Left renal cortex interstitium (tissue), 4 donors: ENCODE measurements at places on chromosomes 16 and 17. TPM values are rescaled to one million over a fixed set of nuclear protein-coding genes. Genes with fewer than 3 reads are reported as not detected.

- DNase-seq, result peak; percentile 36
Observed at GRCh38 chr17:33506889-33507650, 214.0 kb upstream of the ASIC2 start.

DNA sequence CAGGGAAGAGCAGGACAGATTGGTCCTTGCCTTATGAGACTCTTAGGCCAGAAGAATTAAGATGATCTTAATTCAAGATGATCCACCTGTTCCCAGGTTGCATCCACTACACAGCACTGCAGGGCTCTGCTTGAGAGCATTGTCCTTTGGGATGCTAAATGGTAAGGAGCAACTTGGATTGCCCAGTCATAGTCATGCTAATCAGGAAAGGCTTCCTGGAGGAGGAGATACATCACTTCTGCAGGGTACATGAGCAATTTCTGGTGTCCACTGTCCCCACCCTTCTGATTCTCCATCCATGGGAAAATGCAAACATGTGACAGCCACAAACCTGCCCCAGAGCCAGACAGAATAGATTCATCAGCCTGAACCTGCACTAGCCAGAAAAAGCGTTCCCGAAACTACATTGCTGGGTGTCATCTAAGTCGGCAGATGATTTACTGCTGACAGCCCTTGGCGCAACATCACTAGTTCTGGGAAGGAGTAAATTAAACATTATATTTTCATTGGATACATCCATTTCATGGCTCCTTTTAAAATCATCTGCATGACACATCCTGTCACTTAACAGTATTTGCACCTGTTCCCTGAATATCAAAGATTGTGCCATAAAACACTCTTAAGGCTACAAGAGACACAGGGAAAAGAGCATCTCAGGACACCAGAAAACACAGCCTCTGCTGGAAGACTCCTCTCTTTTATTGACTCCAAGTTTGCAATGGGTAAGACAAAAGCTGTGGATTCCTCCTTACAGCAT lies 282.2 kb downstream of the MAF start:
- no peak for DNase-seq

DNA sequence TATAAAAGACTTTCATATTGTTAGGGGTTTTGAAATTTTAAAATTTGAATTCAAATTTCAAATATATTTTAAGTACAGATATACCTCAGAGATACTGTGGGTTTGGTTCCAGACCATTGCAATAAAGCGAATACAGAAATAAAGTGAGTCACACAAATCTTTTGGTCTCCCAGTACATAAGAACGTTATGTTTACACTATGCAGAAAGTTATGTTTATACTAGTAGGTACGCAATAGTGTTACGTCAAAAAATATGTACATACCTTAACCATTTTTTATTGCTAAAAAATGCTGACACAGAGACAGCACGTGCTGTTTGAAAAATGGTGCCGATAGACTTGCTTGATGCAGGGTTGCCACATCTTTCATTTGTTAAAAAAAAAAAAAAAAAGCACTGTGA lies 19.7 kb downstream of the NUP88 start:
- no peak for DNase-seq

- DNase-seq, result no peak
Observed at GRCh38 chr17:78383725-78384471, 5.4 kb downstream of the PGS1 start.

GRCh38 chr16:27304881-27305745 lies 8.7 kb upstream of the IL4R start:
- no peak for DNase-seq

GRCh38 chr16:50538411-50539052 lies 9.7 kb upstream of the NKD1 start:
- DNase-seq, result no peak

DNA sequence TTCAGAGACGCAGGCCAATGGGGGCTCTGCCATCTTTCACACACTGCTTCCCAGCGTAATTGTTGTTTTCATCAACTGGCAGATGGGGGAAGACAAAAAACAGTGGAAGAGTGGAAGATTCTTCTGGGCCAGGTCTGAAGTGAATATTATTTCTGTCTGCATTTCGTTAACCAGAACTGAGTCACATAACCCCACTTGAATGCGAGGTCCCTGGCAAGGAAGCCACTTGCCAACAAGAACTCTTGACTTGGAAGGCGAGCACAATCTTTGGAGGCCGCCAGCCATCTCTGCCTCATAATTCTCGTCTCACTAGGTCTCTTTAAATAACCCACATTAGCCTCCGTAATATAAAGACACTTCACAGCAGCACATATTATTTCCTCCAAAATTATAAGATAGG lies 75.4 kb downstream of the CYB561 start:
- DNase-seq, result no peak

- DNase-seq, result no peak
Observed at GRCh38 chr17:17228521-17229279, 8.3 kb downstream of the FLCN start.

GRCh38 chr17:74842146-74842598 lies 17.5 kb downstream of the GRIN2C start:
- no peak for DNase-seq

DNA sequence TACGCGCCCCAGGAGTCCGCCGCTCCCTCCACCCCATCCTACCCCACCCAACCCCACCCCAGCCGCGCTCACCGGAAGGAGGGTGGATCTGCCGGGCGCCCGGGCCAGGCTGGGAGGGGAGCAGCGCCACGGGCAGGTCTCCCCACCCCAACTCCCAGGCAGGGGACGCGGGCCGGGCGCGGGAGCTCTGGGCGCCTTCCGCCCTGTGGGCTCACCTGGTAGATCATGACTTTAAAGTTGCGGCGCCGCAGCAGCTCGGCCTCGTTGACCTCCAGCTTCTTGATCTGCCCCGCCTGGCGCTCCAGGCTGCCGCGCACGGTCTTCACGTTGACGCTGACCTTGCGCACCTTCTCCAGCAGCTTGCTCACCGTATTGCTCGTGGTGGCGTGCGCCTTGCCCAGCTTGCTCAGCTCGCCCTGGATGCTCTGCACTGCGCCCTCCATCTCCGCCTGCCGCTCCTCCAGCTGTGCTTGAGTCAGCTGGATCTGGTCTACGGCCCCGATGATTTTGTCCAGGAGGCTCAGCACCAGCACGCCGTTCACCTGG lies 571 bp downstream of the CAVIN1 start:
- no peak for DNase-seq

- no peak for DNase-seq
Observed at GRCh38 chr17:81414756-81415516, 19.7 kb downstream of the BAHCC1 start.

DNA sequence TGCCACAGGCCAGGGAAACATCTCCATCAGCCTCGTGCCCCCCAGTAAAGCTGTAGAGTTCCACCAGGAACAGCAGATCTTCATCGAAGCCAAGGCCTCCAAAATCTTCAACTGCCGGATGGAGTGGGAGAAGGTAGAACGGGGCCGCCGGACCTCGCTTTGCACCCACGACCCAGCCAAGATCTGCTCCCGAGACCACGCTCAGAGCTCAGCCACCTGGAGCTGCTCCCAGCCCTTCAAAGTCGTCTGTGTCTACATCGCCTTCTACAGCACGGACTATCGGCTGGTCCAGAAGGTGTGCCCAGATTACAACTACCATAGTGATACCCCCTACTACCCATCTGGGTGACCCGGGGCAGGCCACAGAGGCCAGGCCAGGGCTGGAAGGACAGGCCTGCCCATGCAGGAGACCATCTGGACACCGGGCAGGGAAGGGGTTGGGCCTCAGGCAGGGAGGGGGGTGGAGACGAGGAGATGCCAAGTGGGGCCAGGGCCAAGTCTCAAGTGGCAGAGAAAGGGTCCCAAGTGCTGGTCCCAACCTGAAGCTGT lies 3.4 kb downstream of the NXPH3 start:
- no peak for DNase-seq

GRCh38 chr16:69073181-69073702 lies 32.2 kb upstream of the HAS3 start:
- DNase-seq, result no peak

Gene PRKCB
- 5.0 TPM for polyA plus RNA-seq

Gene TBX4
- 0.25 TPM for polyA plus RNA-seq

Gene RAB37
- polyA plus RNA-seq, result 4.9 TPM

Gene MYH11
- 11.2 TPM for polyA plus RNA-seq

Gene TP53TG3B
- polyA plus RNA-seq, result not detected

Gene WNT9B
- polyA plus RNA-seq, result 16.9 TPM

Gene CAPNS2
- 0.21 TPM for polyA plus RNA-seq

Gene CCDC92B
- 0.14 TPM for polyA plus RNA-seq

Gene CHST4
- 0.33 TPM for polyA plus RNA-seq
